NCI-H187 treated with DMSO at 0.1 percent for 48 hours (cell line): ENCODE measurements at places on chromosomes 2 and 18.

DNA sequence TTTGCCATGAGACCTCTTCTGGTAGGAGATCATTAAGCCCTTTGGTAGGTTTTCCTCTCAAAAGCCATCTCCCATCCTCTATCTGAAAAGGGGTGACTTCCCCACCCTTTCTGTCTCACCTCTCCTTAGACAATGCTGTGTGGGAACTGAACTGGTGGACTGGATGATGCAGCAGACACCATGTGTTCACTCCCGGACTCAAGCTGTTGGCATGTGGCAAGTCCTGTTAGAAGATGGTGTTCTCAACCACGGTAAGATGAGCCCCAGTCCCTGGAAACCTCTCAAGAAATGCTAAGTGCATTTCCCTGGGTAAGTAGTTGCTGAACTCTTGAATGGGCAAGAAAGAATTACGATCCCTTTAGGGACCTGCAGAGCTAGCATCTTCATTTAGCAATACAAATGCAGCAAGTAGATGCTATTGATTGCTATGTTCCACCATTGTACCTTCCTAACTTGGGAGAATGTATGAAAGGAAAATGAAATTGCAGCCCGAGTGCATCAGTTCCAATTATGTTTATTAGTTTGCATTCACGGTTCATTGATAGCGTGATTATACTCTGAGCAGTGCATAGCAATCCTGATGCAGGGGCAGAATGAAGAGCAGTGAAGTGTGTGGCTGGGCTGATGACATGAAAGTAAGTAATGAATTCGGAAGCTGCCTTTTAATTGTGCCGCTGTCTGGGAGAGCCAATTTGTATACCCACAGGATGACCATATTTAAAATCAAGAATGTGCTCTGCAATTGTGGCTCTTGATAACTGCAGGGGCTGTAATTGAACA, 110.0 kb upstream of the MAP3K20 start:
- peak; percentile 28 for DNase-seq

DNA sequence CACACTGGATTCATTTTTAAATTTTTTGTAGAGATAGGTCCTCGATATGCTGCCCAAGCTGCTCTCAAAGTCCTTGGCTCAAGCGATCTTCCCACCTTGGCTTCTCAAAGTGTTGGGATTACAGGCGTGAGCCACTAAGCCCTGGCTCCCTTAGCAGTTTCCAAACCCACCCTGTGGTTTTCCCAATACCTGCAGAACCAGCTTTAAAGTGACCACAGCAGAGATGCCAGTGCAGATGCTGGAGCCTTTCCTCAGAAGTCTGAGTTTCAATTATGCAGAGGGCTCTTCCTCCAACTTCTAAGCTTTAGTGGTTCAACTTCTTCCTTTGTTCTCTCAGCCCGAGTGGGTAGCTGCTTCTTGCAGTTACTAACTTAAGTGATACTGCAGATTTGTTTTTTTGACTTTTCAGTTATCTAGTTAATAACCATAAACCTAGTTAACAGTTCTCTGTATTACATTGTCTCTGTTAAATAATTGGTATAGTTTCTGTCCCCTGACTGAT, 8.1 kb upstream of the HAAO start:
- DNase-seq: no peak

GRCh38 chr2:36352701-36353100, 2.9 kb upstream of the CRIM1 start:
- DNase-seq: no peak

GRCh38 chr2:220162320-220162719, 534.9 kb downstream of the SLC4A3 start:
- no peak for DNase-seq

- no peak for DNase-seq
Measured at GRCh38 chr2:239039479-239039861, 191.6 kb downstream of the TWIST2 start.

GRCh38 chr2:190156530-190157212, 94.1 kb upstream of the MSTN start:
- DNase-seq: no peak

DNA sequence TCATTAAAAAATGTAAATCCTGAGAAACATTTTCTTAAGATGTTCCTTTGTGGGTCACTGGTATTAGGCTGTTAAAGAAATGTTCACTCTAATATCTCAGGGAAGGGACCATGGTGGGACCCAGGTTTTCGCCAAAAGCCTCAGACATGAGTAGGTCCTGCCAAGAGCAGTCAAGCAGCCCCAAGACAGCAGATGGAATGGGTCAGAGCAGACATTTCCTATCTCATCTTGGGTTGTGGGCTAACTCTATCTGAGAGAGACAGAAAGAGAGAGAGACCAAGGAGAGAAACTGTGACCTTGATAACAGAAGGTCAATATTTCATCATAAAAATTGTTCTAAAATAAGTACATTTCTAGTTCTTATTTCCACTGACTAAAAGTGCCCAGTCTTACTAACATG, 661.7 kb downstream of the TSN start:
- no peak for DNase-seq

DNA sequence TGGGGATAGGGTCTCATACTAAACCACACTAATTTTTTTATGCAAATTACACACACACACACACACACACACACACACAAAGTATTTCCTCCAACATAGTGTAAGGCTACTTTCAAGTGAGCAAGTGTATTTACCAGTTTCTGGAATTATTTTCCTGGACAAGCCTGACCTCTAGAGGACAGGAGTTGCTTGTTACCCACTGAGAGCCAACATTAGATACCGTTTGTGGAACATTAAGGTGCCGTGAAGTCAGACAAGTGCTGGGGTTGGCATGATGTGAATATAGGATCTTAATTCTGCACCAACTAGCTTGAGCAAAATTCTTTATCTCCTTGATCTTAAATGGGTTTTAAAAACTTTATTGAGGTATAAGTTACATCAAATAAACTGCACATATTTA, 39.3 kb upstream of the SERPINB2 start:
- no peak for DNase-seq

GRCh38 chr2:241944821-241945220, 75.3 kb downstream of the RTP5 start:
- no peak for DNase-seq

DNA sequence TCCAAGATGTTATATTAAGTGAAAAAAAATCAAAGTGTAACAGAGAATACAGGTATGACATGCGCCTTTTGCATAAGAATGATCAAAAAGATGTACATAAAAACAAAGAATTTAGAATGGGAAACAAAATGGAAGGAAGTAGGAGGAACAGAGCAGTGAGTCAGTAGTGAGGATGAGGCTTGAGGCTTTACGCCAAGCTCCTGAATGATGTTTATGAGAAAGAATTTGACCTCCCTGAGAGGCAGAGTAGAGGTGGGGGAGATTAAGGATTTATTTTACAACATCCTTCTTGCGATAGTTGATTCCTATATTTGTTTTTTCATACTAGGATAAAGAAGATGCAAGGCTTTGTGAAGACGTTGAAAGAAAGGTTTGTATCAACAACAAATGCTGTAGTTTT, 81.4 kb downstream of the DCDC2C start:
- DNase-seq: no peak

DNA sequence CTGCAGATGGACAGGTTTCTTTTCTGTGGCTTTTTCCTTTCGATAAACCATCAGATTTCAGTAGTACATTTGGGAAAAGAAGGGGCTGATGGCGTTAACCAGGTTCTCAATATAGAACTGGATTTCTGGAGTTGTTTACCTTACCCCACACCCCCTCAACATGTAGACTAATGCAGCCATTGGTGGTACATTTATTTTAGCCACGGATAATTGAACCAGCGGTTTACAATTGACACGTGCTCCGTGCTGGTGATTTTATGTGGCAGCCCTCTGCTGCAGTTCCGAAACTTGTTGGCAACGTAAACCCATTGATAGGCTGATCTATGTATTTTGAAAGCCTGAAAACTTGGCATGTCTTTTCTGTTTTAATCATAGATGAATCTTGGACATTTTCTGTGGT, 5.4 kb downstream of the SOX11 start:
- DNase-seq: no peak

GRCh38 chr2:25226827-25227226, 58.4 kb upstream of the POMC start:
- DNase-seq: no peak

DNA sequence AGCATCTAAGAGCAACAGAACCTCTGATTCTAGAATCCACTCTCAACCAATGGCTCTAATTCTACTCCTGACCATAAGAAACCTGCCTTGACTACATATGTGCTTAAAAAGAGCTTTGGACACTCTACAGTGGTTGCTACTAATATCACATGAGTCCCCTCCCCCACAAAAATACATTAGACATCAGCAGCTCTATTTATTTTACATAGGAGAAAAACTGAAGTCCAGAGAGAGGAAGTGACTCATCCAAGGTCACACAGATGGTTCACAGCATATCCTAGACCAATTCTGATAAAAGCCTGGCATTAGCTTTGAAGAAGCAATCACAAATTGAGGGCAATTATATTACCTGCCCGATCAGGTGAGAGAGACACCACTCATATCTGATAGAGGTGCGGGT, 49.8 kb downstream of the ALK start:
- DNase-seq: no peak

GRCh38 chr18:44973282-44973681, 292.6 kb downstream of the SETBP1 start:
- DNase-seq: no peak

- no peak for DNase-seq
Measured at GRCh38 chr2:172207911-172208310, 105.2 kb upstream of the DLX2 start.

DNA sequence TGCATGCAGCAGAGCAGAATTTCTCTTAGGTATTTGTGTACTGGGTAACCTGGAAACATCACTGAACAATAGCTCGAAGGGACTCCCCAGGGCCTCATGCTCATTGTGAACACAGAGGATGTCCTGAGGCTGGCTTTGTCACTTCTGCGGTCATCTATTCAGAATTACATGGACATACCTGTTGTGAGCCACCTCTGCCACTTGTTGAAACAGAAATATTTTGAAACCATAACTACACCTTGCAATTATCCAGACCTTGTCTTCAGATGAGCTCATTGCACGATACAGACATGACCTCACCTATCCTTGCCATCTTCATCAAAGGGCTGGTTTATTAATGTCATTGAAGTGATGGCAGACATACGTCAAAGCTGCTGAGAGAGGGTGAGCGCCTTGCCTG, 23.4 kb upstream of the CREG2 start:
- DNase-seq: no peak

DNA sequence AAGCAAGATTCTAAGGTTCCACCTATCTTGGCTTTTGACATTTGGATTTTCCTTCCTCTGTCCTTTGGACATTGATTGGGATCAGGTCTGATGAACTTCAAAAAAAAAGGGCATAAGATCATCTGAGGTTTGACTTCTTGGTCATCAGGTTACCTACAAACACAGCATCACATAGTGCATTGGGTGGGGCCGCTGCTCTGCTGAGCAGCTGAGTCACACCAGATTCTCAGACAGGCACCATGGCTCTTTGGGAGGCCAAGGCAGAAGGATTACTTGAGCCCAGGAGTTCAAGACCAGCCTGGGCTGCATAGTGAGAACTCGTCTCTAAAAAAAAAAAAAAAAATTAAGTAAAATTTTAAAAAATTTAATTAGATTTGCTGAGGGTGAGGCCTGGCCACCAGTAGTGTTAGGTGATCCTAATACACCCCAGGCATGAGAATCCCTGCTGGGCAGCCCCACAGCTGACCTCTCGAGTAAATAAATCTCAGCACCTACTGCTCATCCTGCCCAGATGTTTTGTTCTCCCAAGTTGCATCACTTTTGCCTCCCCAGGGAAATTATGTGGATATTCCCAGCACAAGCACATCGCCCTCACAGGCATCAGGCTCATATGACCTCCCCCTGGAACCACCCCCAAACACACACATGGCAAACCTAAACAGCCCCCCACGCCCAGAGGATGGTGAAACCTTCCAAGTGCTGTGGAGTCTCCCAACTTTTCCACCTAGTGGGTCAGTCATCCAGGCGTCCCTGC, 5.3 kb downstream of the MLPH start:
- DNase-seq: no peak

DNA sequence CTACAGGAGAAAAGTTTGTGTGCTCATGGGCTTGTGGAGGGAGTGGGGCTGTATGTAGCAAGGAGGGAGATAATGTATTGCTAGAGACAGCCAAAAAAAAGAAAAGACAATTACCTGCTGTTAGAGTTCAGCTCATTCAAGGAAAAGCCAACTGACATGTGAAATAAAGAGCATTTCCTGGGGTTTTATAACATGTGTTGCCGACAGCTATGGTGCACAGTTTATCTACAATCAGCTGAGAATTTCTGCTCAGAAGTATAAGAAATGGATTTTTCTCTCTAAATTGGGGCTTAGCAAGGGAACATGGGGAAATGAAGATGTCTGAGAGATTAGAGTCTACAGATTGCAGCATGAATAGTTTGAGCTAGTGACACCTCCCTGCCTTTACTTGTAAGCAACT, 674.1 kb downstream of the SUCLG1 start:
- DNase-seq: no peak

DNA sequence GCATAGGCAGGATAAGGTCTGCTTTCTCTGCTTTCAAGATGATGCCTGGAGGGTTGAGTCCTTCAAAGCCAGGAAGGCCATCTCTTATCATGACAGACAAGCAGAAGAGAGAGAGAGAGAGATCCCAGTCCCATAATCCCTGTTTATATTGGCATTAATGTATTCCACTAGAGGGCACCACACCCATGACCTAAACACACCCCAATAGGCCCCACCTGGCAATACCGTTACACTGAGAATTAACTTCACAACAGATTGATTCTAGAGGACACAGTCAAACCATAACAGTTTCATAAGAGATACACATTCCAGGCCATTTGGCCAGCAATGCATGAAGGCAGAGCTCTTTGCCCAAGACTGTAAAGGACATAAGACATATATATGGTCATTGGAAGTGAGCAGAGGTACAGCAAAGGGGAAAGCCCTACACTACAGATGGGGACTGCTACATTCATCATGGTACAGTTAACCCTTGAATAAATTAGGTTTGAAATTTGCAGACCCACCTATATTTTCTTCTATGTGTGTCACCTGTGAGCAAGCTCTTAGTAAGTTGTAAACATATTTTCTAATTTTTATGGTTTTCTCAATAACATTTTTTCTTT, 1516.1 kb downstream of the RPIA start:
- no peak for DNase-seq

GRCh38 chr2:106885971-106886915, at the start of gene ST6GAL2:
Gene ST6GAL2 (minus strand): TSS chr2:106886167. CDS start chr2:106843977, 42,190 bp downstream.
- DNase-seq: no peak

GRCh38 chr2:239691720-239692119, 290.9 kb upstream of the HDAC4 start:
- DNase-seq: no peak

- no peak for DNase-seq
Measured at GRCh38 chr2:172270278-172271079, 156.9 kb upstream of the ITGA6 start.

DNA sequence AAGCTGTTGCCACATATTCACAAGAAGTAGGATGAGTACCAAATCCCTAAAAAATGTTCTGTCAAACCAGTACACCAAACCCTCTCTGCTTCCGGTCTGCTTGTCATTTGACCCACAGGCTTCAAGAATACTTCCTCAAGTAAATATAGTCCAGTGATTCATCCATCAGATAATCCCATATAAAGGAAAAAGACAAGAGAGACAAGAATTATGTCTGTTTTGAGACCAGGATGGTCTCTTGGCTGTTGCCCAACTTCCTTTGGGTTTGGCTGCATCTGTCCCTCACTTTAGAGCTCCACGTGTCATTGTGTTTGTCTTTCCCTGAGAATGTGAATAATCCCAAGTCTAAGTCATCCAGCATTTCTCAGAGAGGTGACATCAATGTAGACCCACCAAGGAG, 91.5 kb upstream of the NRP2 start:
- DNase-seq: no peak

GRCh38 chr2:182316950-182317349, 109.9 kb downstream of the PDE1A start:
- no peak for DNase-seq

GRCh38 chr2:190930411-190930810, 49.8 kb downstream of the GLS start:
- no peak for DNase-seq
